CD4-positive, alpha-beta T cell treated with Interferon gamma for 1 hour (primary cell): ENCODE measurements at places on chromosomes 3 and 15.

DNA sequence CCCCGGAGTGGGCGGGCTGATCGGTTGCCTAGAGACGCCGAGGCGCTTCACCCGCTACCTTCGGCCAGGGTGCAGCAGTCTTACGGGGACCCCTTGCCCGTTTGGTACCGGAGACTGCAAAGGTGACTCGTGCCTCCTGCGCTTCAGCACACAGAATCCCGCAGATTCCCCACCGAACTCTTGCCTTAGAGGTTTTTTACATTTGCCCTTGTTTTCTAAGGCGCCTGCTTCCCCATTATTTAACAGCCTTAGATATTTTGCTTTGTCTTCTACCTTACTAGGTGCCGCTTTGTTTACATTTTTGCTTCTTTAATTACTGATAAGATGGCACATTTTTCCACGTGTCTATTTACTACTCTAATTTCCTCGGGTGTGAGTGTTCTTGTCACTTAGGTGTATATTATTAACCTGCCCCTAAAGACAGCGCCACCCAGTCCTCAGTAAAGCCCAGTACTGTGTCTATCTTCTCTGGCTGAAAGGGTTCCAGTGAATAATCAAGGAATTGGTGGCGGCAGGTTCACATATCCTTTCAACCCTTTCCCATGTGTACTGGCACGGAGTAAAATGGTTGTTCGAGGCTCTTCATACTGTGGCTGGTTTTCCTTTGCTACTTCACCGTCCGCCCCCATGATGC is 573 bp upstream of the CEP152 start:
- DNase-seq: no peak

DNA sequence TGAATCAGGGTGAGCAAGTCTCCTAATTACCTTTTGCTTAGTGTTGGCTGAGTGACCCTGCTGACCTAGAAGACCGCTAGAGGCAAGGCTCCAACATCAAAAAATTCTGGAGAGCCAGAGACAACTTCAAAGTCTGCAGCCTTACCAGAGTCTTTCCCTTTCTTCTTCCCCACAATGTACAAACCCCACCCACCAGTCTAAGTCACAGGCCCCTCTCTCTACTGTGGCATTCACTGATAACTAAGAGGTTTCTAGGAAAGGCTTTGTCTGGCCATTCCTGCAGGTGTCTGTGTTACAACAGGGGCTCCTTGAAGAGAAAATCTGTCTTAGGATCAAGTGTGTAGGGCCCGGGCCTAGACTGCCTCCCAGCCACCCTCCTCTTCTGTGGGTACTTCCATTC is 525 bp downstream of the MYH15 start:
- DNase-seq: no peak

DNA sequence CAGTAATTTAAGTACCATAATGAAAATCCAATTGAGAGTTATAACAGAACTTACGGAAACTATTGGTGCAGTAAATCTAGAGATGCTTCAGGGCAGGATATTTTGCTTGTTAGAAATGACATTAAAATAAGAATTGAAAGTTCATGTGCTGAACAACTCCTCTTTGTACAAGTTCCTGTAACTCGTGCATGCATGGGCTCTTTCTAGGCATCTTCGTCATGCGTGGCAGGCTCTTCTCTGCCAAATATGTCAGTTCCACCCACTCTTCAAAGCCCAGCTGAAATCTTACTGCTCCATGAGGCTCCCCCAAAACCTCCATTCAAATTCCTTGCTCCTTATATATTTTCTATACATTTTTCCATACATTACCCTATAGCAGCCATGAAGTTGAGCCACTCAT is 48.7 kb downstream of the FBN1 start:
- no peak for DNase-seq

- no peak for DNase-seq
Measured at GRCh38 chr15:80484333-80484864, 80.2 kb downstream of the ARNT2 start.

- no peak for DNase-seq
Measured at GRCh38 chr3:119944091-119944490, 150.2 kb downstream of the GSK3B start.

- no peak for DNase-seq
Measured at GRCh38 chr15:100812802-100813201, 66.8 kb upstream of the ALDH1A3 start.

- DNase-seq: no peak
Measured at GRCh38 chr3:99537416-99537815, 101.0 kb upstream of the COL8A1 start.

- DNase-seq: no peak
Measured at GRCh38 chr3:25547943-25548674, 116.6 kb downstream of the TOP2B start.

- DNase-seq: no peak
Measured at GRCh38 chr3:37586280-37586679, 275.4 kb upstream of the CTDSPL start.

- DNase-seq: no peak
Measured at GRCh38 chr3:105791919-105792786, 76.7 kb downstream of the CBLB start.

- DNase-seq: no peak
Measured at GRCh38 chr3:146368882-146369523, 100.4 kb downstream of the PLSCR2 start.

DNA sequence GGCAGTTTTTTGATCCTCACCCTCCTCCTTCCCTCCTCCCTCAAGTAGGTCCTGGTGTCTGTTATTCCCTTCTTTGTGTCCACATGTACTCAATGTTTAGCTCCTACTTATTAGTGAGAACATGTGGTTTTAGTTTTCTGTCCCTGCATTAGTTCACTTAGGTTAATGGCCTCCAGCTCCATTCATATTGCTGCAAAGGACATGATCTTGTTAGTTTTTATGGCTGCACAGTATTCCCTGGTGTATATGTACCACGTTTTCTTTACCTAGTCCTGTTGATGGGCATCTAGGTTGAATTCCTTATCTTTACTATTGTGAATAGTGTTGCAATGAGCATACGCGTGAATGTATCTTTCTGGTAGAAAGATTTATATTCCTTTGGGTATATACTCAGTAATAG is 61.7 kb upstream of the FGF7 start:
- DNase-seq: no peak

- DNase-seq: no peak
Measured at GRCh38 chr3:194908496-194908895, 222.8 kb downstream of the FAM43A start.

DNA sequence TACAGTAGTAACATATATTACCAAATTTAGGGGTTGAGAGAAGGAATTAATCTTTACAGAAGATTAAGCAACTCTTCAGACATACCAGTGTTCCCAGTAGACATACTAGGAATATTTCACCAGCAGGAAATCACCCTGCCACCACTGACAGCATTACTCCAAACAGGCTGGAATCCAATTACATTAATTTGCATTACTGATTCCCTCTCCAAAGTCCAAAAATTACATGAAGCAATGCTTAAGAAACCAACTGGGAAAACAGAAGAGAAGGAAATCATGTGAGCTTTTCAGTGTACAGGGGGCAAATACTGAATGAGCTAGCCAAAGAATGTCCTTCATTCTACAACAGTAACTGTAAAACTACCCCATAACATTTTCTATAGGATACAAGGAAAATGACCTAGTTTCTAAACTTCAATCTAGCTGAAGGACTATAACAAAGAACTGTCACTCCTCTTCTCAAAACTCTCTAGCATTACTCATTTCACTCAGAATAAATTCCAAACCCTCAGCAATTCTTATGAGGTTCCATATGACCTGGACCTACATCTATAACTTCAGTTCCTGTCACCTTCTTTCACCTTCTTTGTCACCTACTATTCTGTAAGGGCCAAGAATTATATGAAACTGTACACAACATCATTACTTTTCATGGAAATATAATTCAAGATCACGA is 72.7 kb downstream of the INO80 start:
- no peak for DNase-seq

DNA sequence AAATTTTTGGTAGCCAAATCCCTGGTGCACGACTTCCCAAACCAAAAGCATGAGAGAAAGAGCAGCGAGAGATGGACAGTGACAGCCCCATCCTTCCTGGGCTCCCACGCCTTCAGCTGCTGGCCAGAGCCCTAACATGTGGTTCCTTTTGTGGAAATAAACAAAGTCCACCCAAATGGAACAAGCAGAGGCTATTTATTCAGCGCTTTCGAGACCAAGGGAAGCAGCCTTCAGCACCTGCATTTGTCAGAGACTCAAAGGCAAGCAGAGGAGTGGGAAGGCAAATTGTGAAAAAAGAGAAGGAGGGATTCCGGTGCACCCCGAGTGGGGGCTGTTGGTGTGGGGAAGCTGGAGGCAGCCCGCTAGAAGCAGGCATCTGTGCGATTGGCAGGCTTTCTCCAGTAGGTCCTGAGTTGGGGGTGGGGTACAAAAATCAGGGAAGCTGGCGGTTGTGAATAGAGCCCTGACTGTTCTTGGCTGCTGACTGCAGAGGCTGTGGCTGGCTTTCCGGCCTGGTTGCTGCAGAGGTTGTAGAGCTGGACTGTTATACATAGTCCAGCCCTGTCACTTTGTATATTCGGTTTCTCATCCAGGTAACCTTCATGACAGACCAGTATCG is 427.2 kb downstream of the OCA2 start:
- DNase-seq: no peak

GRCh38 chr3:158532099-158532734 is 38.8 kb upstream of the MLF1 start:
- no peak for DNase-seq

- DNase-seq: peak; percentile 77
Measured at GRCh38 chr3:52225452-52226228, at the start of gene TLR9. TLR9 (minus strand) TSS chr3:52225645; CDS start chr3:52225529, 116 bp downstream.

GRCh38 chr3:44682182-44682896 is 30.1 kb upstream of the ZNF502 start:
- DNase-seq: no peak

DNA sequence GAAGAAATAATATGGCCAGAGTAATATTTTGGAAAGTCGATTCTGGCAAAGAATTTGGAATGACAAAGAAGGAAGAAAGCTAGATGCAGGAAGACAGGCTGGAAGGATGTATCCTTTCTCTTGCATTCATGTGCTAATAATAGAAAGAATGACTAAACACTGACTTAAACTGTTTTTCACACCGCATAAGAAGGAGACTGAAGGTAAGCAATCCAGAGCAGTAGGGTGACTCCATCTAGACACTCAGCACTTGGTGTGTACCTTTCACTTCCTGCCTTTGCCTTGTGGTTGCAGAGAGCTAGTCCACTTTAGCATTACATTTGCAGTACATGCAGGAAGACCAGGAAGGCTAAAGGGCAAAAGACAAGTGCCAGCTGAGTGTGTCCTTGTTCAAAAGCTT is 234.6 kb downstream of the RBMS3 start:
- DNase-seq: no peak

GRCh38 chr3:170108955-170109354 is 71.2 kb downstream of the GPR160 start:
- no peak for DNase-seq

GRCh38 chr3:151604891-151605290 is 128.8 kb upstream of the AADACL2 start:
- no peak for DNase-seq

- DNase-seq: no peak
Measured at GRCh38 chr3:107727102-107727501, 204.3 kb downstream of the BBX start.

GRCh38 chr15:41507820-41508290 is 5.8 kb downstream of the LTK start:
- DNase-seq: no peak

DNA sequence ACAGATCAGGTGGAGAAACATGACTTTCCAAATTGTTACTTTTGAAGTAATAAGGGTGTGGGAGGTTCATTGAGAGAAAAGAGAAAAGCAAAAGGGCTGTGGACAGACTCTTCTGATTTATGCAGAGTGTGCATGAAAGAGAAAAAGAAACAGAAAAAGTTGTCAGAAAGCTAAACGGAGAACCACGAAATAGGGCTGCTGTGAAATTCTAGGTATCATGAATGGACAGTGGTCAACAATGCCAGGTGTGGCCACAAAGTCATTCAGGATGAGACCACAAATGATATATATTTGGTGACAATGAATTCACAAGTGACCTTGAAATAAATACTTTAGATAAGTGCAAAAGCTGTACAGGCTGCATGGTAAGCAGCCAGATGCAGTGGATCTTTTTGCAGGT is 170.1 kb downstream of the IL5RA start:
- no peak for DNase-seq
